ENCODE measurements at places on chromosomes 11 and 22. TPM values are rescaled to one million over a fixed set of nuclear protein-coding genes. Genes with fewer than 3 reads are reported as not detected.

- ATAC-seq = no peak
These were observed 39.3 kb downstream of the ETS1 start for GRCh38 chr11:128547946-128548648.

- no peak for ATAC-seq
These were observed 21.8 kb downstream of the MICAL2 start for GRCh38 chr11:12131943-12132789.

- ATAC-seq = no peak
These were observed 38.4 kb downstream of the GRK3 start for GRCh38 chr22:25602916-25603315.

DNA sequence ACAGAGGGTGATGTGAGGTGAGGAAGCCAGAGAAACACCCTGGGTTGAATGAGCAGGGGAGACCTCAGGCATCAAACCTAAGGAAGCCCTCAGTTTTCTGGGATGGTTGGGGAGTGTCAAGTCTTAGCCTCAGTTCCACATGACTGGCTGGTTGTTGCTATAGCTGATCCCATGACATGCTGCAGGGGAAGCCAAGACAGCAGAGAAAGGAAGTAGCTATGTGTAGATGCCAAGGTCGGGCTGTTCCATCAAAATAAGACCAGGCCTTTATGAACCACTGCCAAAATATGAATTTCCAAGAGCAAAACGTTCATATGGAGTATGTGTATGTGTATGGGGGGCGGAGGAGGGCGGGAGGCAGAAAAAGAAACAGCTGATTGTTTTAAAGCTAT, 11.6 kb downstream of the CD59 start:
- ATAC-seq = no peak

- ATAC-seq = no peak
These were observed 5.4 kb downstream of the SCGB1C1 start for GRCh38 chr11:198236-198806.

GRCh38 chr22:39317084-39317774, 2.2 kb downstream of the RPL3 start:
- ATAC-seq = no peak

DNA sequence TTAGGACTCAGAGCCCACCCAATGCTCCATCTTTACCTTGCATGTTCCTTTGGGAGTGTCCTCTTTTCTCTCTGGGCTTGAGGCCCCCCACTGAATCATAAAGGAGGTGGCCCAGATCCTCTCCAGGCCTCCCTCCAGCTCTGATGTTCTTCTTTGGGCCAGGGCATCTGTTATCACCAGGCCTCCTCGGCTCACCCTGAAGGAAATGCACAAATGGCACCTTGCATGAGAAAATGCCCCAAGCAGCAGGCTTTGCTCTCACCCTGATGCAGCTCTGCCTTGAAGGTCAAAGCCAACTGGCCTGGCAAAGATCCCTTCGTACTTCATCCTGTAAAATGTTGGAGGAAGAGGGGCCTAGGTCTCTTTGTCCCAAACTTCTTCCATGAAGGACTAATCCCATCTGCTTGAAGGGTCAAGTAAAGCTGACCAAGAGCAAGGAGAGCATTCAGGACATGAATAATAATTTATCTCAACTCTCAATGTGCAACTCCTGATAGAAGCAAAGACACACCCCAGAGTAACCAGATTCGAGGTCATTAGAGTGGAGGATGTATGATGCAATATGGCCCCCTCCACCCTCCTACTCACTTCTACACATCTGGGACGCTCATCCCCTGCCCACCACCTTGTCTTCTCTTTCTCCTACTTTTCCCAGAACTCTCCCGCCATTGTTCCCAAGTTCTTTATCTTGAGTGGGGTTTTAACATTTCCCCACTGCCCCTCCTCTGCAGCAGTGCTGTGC, 9.5 kb downstream of the APOL6 start:
- ATAC-seq = no peak

Gene UPB1
- total RNA-seq = not detected

Measured in activated T-helper 17 cell treated with anti-CD3 and anti-CD28 coated beads, Interleukin-2, amount 50 U/mL, for 72 hours (primary cell).